ENCODE measurements at places on chromosomes 2 and 18.

DNA sequence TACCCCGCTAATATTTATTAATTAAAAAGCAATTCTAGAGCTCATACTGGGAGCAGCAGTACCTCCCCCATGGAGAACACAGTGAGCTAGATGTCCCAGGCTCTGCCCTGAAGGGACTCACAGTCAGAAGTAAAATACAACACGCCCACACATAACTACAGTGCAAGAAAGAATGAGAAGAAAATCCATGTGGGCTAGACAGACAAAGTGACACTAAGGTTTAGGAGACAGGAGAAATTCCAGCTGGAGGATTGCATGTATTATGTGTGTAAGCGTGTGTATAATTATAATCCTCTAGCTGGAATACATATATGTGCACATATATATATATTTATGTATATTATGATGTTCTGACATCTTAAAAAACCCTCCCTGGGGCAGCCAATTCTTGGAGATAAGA lies 15.7 kb downstream of the SOWAHC start:
- DNase-seq: no peak

GRCh38 chr2:221001381-221001801 lies 570.7 kb downstream of the EPHA4 start:
- no peak for DNase-seq

GRCh38 chr2:160921386-160921964 lies 238.8 kb upstream of the TANK start:
- no peak for DNase-seq

- no peak for DNase-seq
These were observed 954.1 kb downstream of the SOCS6 start for GRCh38 chr18:71242981-71243380.

- no peak for DNase-seq
These were observed 197.2 kb downstream of the MYO3B start for GRCh38 chr2:170375192-170375591.

- DNase-seq: no peak
These were observed 153.5 kb downstream of the ARHGAP15 start for GRCh38 chr2:143282684-143283083.

GRCh38 chr2:131567891-131568290 lies 40.2 kb downstream of the CCDC74A start:
- peak; percentile 3 for DNase-seq

- DNase-seq: no peak
These were observed 104.4 kb downstream of the RGPD3 start for GRCh38 chr2:106363791-106364190.

DNA sequence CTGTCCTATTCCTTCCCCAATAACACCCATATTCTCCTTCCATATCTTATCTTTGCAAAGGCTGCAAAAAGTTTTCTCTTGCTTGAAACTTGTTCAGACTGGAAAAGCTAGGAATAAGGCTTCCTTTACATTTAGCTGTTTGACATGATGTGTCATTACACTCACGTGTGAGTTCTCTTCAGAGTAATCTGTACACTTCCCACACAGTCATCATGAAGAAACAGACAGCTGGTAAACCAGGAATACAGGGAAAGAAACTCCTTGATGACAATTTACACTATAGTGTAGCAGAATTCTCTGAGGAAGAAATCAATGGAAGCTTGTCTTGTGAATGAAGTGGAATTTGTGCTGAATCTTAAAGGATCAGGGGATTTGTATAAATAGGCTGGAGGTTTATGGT lies 628.6 kb upstream of the CDH2 start:
- no peak for DNase-seq

GRCh38 chr2:187500585-187501359 lies 52.7 kb upstream of the CALCRL start:
- DNase-seq: peak; percentile 25

DNA sequence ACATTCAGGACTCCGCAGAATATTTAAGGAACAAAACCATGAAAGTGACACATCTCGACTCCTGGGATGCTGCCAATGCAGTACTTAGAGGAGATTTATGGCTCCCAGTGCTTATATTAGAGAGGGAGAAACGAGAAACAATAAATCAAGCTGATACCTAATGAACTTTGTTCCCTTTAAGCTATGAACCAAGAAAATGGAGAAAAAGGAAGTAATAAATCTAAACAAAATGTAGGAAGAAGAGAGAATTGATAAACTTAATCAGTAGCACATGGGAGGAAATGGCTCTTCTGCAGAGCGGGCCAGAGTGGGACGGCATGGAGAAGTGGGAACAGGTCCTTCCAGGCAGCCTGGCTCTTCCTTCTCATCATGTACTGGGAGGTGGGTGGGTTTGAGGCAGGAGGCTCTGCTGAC lies 42.7 kb downstream of the NPPC start:
- peak; percentile 67 for DNase-seq

GRCh38 chr2:241412144-241412543 lies 56.1 kb downstream of the FARP2 start:
- peak; percentile 92 for DNase-seq

DNA sequence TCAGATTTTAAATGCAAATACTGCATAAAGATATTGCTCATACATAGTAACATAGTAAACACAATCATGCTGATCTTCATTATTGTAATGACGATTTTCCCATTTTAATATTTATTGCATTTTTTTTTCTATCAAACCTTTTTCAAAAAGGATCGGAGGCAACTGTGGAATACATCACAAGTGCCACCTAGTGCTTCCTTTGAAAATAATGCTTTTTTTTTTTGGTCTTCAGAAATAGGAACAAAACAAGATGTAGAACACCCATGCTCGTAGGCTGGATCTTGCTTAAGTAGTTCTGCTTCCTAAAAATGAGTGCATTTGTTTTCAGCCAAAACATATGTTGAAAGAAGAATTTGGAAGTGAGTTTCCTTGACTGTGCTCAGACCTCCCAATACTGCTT lies 35.7 kb upstream of the GPR155 start:
- peak; percentile 35 for DNase-seq

DNA sequence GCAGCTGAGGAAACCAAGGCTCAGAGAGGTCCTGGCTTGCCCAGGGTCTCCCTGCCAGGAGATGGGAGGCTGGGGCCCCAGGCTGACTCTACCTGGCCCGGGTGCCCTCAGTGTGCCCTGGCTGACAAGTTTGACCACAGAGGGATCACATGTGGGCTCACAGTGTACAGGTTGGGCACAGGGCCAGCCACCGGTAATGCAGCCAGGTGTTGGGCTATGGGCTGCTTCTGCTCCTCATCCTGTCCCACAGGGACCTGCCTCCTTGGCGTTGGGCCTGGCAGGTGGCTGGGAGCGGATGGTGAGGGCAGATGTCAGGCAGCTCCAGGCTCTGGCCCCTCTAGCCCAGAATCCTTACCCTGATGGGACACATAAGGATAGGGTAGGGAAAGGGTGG lies 250.5 kb downstream of the LOXHD1 start:
- DNase-seq: no peak

DNA sequence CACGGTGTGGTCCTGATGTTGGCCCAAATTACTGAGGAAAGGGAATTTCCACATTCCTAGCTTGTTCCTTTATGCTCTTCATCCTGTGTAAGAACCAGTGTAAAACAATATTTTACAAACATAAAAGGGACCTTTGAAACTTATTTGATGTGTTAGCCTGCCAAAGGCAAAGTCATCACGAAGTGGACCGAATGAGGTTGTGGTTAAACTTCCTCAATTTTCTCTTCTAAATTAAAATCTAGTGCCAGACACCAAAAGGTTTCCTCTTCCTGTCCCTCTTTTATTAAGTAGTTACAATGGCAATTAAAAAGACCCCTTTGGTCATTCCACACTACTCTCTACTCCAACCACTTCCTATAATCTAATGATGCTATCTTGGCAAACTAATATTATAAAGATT lies 279.8 kb downstream of the AFF3 start:
- no peak for DNase-seq

- DNase-seq: no peak
These were observed 21.6 kb downstream of the FBXO36 start for GRCh38 chr2:229943770-229944449.

- peak; percentile 50 for DNase-seq
These were observed 157.2 kb downstream of the TTC32 start for GRCh38 chr2:19744456-19745199.

GRCh38 chr2:226076529-226076928 lies 677.0 kb downstream of the NYAP2 start:
- DNase-seq: no peak

- no peak for DNase-seq
These were observed 74.3 kb downstream of the NPAS2 start for GRCh38 chr2:100894105-100894795.

GRCh38 chr2:106053116-106053515 lies 141.0 kb downstream of the UXS1 start:
- peak; percentile 61 for DNase-seq

DNA sequence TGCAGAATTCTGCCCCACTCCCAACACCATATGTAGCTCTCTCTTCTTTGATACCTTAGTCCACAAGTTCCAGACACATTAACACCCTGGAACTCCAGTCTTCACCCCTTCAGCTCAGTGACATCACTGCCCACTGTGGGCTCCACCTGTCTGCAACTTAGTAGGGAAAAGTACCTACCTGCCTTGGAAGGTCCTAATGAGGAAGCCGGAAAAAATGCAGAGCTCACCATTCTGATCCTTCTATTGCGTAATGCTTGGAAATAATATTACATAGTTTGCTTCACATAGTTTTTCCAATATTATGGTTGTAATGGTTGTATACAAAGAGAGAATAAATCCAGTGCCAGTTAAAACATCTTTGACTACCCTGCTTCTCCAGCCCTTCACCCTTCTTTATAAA lies 738.4 kb downstream of the RNF144A start:
- no peak for DNase-seq

GRCh38 chr2:98697651-98698337 lies 33.1 kb downstream of the MGAT4A start:
- no peak for DNase-seq

DNA sequence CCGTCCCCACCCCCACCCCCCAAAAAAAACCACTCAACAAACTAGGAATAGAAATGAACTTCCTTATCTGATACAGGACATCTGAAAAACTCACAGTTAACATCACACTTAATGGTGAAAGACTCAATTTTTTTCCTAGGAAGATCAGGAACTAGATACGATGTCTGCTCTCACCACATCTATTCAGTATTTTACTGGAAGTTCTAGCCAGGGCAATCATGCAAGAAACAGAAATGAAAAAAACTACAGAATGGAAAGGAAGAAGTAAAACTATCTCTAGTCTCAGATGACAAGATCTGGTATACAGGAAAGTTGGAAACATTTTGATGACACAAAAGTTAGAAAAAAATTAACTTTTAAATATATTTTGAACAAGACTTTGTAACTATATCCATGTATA lies 114.4 kb upstream of the FZD5 start:
- no peak for DNase-seq

GRCh38 chr2:42050703-42051542 lies 3.1 kb downstream of the PKDCC start:
- no peak for DNase-seq

DNA sequence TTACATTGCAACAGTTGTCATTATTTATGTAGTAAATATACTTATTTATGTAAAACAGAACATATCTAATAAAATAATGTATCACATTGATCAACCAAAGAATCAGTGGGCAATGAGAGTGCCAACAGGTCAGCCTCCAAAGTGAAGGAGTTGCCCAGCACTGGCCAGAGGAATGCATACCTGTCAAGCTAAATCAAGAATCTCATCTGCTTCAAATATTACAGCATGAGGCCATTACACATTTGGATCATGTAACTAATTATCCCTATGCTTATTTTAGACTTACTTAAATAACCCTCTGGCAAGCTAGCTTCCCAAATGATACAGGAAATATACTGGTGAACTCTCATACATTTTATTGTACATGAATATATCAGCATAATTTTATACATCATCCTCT lies 1211.7 kb upstream of the ACVR2A start:
- DNase-seq: no peak

GRCh38 chr2:120510751-120511395 lies 164.9 kb downstream of the INHBB start:
- no peak for DNase-seq

DNA sequence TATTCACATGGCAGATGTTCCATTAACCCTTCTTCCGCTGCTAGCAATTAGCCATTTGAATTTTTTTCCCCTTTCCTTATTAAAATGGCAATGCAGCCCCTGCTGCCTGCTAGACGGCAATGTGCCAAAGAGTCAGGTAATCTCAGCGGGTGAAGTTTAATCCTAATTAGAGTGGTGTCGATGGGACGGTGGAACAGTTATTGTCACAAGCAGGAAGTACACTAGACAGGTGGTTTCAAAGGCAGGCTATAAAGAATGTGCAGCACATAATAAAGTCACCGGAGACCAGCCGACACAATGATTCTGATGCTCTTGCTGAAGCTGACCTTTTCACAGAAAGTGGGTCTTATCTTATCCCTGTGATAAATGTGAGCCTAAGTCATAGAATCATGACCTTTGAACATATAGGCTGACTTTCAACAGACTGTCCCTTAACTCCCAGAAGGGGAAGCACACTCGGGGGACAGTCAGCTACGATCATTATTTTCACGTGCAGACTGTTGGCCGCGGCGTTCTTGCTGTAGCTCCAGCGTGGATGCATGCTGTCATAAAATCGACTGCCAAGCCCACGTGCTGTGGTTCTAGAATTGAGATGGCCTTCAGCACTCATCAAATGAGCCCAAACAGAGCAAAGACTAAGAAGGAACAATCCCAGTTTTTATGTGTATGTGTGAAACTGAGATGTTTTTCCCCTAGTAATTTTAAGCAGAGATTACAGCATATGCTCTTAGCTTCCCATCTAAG lies 926.2 kb upstream of the SOX11 start:
- DNase-seq: no peak

- DNase-seq: no peak
These were observed 1391.1 kb downstream of the SUCLG1 start for GRCh38 chr2:83067947-83068346.

- peak; percentile 44 for DNase-seq
These were observed 22.6 kb upstream of the PELI1 start for GRCh38 chr2:64166637-64167420.

DNA sequence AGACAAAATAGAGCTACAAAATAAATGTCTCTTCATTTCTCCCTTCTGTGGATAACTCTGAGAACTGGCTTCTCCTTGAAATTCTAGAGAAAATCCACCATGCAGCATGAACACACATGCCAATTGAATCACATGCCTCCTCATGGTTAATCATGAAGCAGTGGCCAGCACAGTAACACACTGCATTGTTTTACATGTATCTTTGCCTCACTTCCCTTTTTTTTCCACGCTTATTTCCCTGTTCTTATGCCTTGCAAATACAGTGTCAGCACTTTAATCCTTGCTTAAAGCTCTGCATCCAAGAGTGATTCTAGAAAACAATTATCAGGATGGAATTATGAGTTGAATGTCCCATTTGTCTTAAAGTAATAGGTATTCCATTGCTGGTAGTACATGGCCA lies 50.3 kb upstream of the ZBTB7C start:
- no peak for DNase-seq

DNA sequence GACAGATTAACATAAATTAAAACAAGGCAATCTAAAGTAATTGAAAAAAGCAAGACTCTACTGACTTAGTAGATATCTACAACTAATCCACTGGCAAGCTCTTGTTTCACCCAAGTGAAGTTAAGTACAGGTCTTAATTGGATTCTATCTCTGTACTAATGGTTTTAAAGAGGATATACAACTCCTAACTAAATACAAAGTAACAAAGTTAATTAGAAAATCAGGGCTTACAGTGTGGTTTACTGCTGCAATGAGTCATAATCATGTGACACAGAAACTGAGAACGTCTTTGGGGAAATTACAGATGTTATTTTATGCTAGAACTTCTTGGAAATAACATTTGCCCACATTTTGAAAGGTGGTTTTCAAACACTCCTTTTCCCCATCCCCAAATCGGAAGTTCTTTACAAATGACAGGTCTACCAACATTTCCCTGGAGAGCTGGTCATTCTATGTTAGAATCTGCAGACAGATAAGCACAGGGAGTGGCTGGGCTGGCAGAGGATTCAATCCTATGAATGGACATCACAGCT lies 245.3 kb downstream of the STK39 start:
- DNase-seq: peak; percentile 58
